ENCODE measurements at places on chromosomes 2 and 18.

GRCh38 chr2:39679805-39680204 lies 14.1 kb downstream of the TMEM178A start:
- DNase-seq, result no peak

- DNase-seq, result no peak
These were observed 37.4 kb downstream of the SH3BP4 start for GRCh38 chr2:234989183-234989701.

GRCh38 chr2:60350791-60351190 lies 202.7 kb downstream of the BCL11A start:
- no peak for DNase-seq

GRCh38 chr2:62309465-62310091 lies 113.7 kb downstream of the B3GNT2 start:
- no peak for DNase-seq

- DNase-seq, result no peak
These were observed 186.6 kb downstream of the MTX2 start for GRCh38 chr2:176455816-176456291.

GRCh38 chr18:79890674-79891073 lies 60.8 kb downstream of the SLC66A2 start:
- no peak for DNase-seq

GRCh38 chr2:118145207-118145606 lies 56.9 kb downstream of the INSIG2 start:
- DNase-seq, result no peak

- no peak for DNase-seq
These were observed 59.9 kb upstream of the CERS6 start for GRCh38 chr2:168396131-168396530.

DNA sequence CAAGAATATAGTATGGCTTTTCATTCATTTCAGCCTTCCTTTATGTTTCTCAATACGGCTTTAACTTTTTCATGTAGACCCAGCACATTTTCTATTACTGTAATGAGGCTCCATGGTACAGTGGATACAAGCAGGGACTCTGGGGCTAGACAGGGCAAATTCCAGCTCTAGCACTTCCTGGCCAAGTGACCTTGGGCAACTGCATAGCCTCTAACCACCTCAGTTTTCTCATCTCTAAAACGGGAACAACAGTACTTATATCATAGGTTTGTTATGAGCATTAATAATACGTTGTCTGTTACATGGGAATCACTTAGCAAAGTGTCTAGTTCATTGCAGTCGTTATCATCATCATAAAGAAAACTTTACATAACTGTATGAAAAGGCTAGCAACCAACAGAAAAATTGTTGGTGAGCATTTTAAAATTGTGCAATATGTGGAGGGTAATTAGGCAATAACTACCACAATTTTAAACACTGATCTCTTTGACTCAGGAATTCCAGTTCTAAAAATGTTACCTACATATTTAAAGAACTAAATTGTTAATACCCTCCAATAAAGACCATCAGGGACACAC lies 13.7 kb upstream of the RMDN2 start:
- no peak for DNase-seq

GRCh38 chr2:6079405-6079804 lies 387.2 kb downstream of the SOX11 start:
- DNase-seq, result no peak

DNA sequence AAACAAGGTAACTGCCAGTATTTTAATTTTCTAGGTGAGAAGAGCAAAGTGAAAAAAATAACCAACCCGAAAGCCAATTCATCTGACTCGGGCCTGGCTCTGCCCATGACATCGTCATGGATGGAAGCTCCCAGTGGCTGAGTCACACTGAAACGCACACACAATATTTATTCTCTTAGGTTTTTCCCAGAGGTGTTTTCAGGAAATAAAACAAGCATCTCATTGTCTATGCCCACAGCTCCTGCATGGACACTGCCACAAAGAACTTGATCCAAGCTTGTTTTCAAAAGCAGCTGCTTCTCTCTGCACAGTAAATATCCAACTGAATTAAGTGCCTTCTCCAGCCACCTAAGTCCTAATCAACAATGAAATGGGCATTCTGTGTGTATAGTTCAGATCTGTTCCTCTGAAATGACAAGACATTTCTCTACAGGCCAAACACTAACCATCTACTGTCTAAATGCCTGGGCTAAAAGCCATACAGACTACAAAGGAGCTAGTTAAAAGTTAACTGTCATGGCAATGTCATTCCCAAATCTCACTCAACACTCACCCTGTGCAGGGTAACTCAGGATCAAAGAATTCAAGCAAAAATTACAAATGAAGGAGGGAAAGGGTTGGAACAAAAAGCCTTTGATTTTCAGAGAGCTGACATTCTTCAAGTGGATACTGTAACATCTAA lies 62.9 kb downstream of the RPL31 start:
- DNase-seq, result no peak

DNA sequence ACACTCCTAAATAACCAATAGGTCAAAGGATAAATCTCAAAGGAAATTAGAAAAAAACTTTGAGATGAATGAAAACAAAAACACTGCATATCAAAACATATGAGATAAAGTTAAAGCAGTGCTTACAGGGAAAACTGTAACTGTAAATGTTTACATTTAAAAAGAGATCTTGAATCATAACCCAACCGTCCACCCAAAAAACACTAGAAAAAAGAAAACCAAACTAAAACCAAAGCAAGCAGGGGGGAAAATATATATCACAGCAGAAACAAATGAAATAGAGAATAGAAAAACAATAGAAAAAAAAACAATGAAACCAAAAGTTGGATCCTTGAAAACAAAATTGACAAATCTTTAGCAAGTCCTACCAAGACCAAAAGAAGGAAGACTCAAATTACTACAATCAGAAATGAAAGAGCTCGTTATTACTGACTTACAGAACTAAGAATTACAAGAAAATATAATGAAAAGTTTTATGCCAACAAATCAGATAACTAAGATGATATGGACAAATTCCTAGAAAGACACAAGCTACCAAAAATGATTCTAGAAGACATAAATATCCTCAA lies 65.6 kb downstream of the TLK1 start:
- no peak for DNase-seq

DNA sequence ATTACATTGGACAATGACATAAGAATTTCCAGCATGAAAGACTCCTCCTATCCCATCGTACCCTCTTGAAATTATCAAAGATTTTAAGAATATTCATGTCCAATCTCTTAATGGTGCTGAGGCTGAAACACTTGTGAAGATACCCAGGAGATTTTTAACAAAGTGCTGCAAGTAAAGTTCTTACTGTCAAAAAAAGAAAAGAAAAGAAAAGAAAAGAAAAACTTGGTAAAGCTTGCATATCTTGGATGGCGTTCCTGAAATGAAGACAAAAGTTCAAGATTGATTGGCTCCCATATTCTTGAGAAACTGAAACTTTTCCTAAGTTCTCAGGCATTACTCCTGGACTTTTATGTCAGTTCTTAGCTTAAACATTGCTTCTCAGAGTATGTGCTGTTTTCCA lies 1010.5 kb upstream of the PIK3C3 start:
- DNase-seq, result no peak

DNA sequence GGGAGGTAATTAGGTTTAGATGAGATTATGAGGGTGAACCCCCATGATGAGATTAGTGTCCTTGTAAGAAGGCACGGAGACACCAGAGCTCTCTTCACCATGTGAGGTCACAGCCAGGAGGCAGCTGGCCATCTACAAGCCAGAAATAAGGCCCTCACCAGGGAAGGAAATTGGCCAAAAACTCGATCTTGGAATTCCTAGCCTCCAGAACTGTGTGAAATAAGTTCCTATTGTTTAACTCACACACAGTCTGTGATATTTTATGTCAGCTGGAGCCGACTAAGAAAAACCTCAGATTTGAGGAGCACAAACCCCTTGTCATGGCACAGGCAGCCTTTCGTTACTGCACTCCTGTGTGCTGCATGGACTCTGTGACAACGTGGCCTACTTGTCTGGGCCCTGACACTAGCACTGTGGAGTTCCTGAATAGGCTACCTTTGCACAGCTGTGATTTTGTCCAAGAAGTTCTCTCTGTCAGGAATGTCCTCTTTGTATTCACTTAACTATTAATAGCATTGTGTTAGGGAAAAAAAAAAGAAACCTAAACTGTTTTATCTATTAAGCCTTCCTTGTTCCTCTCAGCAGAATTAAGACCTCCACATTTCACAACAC lies 319.8 kb downstream of the TDRD15 start:
- DNase-seq, result no peak

- DNase-seq, result no peak
These were observed 176.9 kb upstream of the SLC39A10 start for GRCh38 chr2:195480121-195480520.

DNA sequence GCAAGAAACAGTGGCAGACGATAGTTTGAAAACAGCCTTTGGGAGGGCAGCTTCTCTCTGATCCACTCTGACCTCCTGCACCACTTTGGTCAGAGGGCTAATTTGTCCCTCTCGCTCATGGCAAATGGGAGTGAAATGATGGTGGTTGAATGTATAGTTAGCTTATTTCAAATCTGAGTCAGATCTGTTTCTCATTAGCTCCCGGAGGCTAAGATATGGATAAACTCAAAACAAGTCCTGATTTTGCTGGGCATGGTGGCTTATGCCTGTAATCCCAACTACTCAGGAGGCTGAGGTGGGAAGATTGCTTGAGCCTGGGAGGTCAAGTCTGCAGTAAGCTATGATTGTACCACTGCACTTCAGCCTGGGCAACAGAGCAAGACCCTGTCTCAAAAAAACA lies 145.0 kb downstream of the ALK start:
- DNase-seq, result no peak

DNA sequence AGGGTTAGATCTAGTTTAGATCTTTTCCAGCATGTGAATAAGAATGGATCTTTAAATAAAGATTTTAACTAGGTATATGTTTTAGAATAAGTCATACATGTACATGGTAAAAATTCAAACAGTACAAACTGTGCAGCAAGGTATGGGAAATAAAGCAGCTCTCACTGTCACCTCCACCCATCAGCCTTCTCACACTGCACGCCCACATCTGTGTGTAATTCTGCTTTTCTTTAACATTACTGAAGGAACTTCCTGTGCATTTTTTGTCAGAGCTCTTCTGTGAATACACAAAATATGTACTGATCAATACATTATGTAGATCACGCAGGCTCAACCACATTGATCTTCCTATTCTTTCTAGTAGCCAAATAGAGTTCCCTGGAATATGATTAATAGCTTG lies 3.4 kb downstream of the CASP8 start:
- DNase-seq, result no peak

GRCh38 chr18:22547807-22548561 lies 130.3 kb upstream of the CTAGE1 start:
- no peak for DNase-seq

DNA sequence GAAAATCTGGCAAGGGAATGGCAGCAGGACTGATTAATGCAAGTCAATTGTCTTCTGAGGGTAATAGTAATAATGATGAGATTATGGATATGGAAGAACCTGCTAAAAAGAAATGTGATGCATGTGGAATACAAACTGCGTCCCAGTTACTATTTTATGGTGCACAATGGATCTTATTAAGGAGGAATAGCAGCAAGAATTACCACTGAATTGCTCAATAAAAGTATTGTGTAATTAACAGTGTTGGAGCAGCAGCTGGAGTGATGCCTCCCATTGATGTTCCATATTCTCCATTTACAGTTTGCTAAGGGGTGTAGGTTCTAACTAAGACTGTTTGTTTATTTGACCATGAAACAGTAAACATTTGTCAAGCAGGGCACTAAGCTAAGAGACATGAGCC lies 167.9 kb downstream of the HRH4 start:
- no peak for DNase-seq

DNA sequence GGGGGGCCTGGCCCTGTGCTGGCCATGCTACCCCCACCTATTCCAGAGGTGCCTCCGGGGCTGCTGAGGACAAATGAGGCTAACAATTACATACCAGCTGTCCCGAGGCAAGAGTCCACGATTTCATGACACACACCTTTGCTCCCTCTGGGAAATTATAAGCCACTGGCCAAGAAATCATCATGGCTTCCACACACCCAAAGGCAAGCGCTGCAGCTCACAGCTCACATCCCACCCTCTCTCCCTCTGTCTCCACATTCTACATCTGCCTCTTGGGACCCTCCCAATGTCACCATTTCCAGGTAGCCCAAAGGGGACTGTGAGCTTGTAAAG lies 134.4 kb downstream of the HDAC4 start:
- no peak for DNase-seq

DNA sequence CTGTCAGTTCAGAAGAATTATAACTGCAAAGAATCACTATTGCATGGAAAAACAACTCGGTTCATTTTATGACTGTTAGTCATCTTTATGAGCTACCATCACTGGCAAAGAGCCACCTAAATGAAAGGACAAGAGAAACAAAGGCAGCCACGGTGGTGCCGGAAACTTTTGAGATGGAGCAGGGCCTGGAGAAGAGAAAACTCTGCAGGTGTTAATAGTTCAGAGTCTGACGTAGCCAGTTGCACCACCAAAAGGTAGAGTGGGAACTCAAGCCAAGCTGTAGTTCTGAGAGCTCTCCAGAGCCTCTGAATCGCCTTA lies 110.9 kb downstream of the FTCDNL1 start:
- no peak for DNase-seq

DNA sequence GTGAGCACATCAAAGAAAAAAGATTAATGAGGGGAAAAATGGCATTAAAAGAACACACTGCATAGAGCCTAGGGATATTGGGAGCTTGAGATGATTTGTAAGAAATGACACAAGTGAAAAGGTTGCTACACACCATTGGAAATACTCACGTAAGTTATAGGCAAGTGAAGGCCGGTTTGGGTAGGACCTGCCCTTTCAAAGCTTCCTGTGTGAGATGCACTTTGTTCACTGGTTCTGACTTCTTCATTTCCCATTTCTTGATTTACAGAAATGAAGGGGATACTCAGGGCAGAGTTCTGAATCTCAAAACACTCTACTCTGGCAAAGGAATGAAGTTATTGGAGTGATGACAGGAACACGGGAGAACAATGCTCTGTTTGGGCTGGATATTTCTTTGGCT lies at the start of gene IL18RAP:
IL18RAP (plus strand) TSS at position 251 of the 400 bp plus-strand sequence; CDS start at position 369, 118 bp downstream.
- DNase-seq, result no peak

- DNase-seq, result no peak
These were observed 1101.4 kb downstream of the CBLN2 start for GRCh38 chr18:71442731-71443141.

GRCh38 chr18:24270937-24271380 lies 126.7 kb downstream of the OSBPL1A start:
- DNase-seq, result no peak

DNA sequence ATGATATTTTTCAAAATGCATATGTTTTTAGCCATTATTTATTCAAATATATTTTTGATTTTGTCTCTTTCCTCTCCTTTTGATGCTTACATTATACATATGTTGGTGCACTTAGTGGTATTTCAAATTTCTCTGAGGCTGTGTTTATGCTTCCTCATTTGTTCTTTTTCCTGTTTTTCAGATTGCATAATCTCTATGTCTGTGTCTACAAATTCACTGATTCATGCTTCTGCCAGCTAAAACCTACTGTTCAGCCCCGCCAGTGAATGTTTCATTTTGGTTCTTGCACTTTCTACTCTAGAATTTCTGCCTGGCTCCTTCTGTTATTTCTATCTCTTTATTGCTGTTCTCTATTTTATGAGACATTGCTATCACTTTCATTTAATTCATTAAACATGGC lies 951.7 kb upstream of the CNTNAP5 start:
- no peak for DNase-seq

GRCh38 chr18:37544713-37545112 lies 20.9 kb downstream of the CELF4 start:
- DNase-seq, result no peak

GRCh38 chr2:171522052-171522787 lies at the start of gene CYBRD1:
CYBRD1 (plus strand) TSS chr2:171522474; CDS start chr2:171522546, 72 bp downstream.
- no peak for DNase-seq

Measured in stimulated activated CD4-positive, alpha-beta T cell treated with anti-CD3 and anti-CD28 coated beads, Interleukin-1b, Interleukin-23, amount 100 ng/mL, for 4 hours (primary cell).